ENCODE measurements at places on chromosomes 3 and 15. TPM values are rescaled to one million over a fixed set of nuclear protein-coding genes. Genes with fewer than 3 reads are reported as not detected.

DNA sequence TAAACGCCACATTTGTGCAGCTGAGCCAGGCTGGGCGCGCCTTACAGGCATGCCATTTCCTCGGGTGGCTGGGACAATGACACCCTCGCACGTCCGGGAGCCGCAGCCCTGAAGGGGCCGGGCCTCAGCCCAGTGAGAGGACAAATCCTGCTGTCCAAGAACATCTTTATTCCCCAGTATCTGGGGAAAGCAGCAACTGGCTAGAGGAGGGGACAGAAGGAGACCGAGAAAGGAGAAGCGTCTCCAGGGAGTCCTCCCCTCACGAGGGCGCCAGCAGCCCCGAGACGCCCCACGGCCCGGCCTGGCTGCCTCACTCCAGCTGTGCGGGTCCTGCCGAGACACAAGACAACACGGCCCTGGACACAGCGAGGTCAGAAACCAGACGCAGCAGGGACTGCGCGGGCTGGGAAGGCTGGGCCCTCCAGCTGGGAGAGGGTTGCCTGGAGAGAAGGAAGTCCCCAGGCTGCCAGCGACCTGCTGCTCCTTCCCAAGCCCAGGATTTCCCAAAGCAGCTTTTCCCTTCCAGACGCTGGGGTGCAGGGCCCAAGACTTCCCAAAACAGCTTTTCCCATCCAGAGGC is 130.2 kb downstream of the CHSY1 start:
- DNase-seq = peak; percentile 74

Gene ASB14
- polyA plus RNA-seq = not detected

DNA sequence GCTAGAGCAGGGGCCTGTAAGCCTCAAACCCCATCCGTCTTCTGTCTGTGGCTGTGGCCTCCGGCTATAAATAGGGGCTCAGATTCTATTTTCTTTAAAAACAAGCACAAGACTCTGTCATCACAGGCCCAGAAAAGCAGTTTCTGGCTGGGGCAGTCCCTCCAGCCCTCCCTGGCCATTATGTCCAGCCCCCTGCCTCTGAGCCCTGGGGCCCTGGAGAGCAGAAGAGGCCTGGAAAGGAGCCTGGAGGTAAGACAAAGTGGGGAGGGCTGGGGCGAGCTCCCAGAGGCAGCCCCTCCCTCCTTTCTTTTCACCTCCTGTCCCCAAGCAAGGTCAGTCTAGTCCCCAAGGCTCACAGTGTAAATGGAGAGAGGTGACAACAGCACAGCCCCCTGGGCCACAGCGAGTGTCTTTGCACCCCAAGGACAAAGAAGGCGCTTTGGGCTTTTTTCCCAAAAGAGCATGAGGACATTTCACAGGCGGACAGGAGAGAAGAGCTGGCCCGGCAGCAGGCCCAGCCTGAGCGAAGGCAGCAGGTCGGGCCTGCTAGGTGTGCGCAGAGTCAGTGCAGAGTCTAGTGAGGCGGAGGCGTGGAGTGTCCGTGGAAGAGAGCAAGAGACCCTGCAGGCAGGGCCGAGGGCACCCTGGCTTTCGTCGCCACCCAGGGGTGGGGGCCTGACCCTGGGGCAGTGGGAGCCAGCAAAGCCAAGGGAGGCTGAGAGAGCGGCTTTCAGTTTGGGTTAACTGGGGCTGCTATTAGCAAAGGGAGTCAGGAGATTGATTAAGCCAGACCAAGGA is 188.3 kb downstream of the TBC1D2B start:
- DNase-seq = no peak

GRCh38 chr3:171828902-171829770 is 14.0 kb upstream of the TMEM212 start:
- DNase-seq = no peak

- no peak for DNase-seq
These were observed 43.1 kb downstream of the THRB start for GRCh38 chr3:24451461-24452099.

DNA sequence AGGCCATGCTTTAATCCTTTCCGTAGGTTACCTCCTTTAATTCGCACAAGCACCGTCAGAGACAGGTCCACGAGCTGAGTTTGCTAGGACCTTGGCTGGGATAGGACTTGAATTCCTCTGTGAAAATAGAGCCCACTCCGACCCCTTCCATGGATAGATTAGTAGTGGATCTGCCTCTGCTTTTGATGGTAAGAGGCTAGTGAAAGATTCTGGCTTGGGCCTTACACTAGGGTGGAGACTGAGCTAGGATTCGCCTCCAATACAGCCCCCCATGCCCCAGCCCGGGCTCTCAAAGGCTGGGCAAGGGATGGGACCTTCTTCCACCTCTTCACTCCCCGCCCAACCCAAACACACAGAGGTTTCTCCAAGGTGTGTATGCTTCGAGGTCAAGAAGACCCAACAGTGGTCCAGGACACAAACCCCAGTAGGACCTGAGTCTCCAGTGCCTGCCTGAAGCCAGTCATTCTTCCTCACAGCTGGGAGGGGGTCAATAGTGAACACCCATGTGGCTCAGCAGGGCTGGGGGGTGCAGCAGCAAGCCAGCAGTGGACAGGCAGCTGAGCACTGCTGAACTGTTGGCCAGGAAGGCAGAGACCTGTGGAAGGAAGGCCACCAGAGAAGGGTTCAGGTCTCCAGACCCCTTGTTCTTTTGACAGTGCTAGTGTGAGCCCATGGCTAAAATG is 75.7 kb downstream of the SPSB4 start:
- DNase-seq = no peak

Gene COLQ
- polyA plus RNA-seq = 0.65 TPM

DNA sequence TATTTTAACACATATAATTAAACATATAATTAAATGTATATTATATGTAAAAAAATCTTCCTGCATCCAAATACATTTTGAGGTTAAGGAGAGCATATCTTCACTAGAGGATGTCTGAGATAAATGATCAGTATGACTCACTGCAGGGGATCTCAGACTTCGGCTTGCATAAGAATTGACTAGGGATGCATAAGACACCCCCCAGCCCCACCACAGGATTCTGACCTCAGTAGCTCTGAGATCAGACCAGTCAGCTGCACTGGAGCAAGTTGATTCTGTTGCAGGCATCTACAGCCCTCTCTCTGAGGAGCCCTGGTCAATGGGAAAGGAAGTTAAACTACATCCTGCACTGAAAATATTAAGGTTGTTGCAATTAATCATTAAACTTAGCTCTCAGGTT is 29.0 kb upstream of the TBC1D21 start:
- DNase-seq = peak; percentile 44

Gene FETUB
- not detected for polyA plus RNA-seq

DNA sequence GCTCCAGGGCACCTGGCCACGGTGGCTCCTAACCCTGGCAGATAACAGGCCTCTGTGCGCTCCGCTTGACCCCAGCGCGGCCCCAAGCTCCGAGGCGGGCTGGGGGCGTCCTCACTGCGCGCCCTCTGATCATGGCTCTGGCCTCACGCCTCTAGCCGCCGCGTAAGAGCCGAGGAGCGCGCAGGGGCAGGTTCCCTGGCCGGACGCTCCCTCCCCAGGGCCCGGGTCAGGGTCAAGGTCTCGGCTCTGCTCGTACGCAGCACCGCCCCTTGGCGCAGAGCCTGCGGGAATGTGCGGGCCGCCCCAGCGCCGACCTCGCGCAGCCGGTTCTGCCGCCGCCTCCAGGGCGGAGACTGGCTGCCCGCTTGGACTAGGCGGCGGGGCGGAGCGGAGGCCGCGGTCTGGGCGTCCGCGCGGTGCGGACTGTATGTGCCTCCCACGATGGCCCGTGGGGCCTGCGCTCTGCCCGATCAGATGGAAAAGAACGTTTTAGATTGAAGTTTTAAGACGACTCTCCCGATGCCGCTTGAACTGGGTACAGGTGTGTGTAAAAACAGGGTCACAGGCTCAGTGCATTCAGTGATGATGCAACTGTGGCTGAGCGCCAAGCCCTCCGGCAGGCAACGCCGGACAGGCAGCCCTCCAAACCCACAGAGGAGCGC is 40.8 kb downstream of the CHST14 start:
- no peak for DNase-seq

GRCh38 chr3:148243609-148244008 is 454.1 kb upstream of the AGTR1 start:
- DNase-seq = no peak

GRCh38 chr3:101195951-101196713 is 124.2 kb downstream of the IMPG2 start:
- peak; percentile 72 for DNase-seq

DNA sequence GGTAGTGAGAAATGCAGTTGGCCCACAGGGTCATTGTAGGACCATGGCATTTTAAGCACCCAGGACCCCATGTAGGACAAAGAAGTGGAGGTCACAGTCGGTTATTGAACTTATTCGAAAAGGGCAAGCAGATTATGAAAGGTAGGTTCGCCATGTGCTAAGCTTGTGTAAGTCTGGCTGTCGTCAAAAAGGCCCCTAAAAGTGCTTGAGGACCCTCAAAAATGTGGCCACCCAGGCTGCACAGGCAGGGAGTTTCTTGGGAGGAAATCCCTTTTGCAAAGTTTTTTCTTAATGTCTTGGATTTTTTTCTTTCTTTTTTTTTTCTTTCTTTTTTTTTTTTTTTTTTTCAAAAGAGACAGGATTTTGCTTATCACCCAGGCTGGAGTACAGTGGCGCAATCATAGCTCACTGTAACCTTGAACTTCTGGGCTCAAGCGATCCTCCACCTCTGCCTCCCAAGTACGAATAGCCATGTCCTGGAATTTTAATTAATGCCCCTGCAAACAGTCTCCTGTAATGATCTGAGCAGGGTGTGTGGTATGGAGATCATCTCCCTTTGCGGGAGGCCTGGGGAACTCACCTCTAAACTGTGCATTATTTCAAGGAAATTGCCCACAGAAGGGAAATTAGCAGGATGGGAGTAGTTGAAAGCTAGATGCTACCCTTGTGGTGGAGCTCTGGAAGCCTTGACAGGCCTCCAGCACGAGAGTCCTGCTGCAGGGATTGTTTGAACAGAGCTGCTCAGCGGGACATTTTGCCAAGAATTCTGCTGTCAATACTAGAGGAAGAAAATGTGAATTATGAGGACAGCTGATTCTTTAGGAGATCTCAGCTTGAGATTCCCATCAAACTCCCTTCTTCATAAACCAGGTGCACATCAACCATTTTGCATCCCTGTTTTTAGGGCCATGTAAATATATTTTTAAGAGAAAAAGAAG is 28.4 kb downstream of the THSD4 start:
- no peak for DNase-seq

DNA sequence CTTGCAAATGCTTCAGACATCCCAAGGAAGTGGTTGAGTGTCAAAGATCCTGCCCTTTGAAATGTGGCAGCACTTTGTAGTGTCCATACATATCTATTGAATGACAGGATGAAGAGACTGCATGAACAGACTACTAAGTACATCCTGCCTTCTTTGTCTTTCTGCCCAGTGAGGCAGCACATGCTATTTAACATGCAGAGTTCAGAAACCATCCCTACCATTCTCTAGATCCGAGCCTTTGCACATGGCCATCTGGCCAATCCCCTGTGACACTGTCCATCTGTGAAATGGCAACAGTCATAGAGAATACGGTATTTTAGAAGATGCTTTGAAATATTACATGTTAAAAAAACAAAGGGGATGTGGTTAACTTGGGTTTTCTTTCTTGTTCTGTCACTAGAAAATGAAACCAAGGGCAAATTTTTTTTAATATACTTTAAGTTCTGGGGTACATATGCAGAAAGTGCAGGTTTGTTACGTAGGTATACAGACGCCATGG is 519.6 kb downstream of the NTRK3 start:
- DNase-seq = peak; percentile 22

Gene PP2D1
- polyA plus RNA-seq = not detected

DNA sequence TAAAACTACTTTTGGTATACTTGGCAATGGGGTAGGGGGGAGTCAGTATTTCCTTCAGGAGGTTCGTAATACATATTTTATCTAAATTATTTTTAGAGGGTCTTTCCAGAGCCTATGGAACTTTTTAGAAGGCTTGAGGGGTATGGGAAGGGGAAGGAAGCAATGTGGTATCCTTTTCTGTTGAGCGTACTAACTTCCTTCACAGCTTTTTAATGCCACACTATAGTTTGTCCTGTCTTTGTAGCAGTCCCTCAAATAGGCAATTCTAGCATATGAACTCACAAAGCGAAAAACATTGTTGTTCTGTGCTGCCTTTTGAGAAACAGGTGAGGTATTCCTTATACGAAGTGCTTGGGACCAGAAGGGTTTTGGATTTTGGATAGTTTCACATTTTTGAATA is 22.3 kb upstream of the P2RY13 start:
- no peak for DNase-seq

Gene THAP10
- polyA plus RNA-seq = 2.8 TPM

Gene SENP5
- 6.2 TPM for polyA plus RNA-seq

DNA sequence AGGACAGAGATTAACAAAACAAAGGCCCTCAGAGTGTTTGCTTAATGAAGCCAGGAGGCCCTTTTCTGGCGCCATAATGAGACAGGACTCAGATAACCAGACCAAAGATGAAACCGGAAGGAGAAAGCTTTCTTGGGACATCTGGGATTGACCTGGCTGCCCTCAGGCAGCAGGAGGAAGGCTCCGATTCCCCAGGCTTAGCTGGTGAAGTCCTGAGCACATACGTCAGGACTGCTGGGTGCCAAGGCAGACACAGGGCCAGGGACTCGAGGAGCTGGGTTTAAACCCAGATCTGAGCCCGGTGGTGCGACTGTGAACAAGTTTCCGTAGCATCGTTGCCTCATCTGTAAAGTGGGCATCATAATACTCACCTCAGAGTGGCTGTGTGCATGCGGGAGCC is 36.7 kb upstream of the HRH1 start:
- DNase-seq = no peak

DNA sequence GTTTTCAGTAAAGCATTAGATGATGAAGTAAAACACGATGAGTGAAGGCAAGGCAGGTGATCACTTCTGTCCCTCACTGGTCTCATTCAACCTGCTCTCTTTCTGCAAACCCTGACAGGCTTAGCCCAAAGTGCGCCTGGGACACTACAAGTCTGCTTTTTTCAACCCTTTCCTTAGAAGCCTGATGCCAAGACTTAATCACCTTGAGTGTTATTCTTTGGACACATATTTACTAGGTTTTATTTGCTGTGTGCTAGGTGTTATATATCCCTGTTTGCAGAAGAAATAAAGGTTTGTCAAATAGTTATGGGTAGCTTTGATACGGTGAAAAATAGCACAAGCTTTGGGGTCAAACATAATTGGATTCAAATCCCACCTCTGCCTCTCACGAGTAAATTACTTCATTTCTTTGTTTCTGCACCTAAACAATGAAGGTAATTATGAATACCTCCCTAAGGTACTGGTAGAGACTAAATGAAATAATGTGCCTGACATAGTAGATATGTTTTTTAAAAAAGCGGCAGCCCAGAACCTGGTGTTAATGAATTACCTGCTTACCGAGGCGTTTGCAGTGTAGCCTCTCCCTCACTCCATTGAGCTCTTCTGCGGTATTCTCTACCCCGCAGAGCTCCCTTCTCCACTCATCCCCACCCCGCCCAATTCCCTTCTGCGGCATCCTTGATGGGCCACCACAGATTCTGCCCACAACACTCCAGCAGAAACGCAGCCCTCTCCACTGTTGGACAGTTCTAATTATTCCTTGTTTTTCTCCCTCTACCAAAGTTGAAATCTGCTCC is 269.0 kb upstream of the TPM1 start:
- no peak for DNase-seq

Gene KIF23
- 34.1 TPM for polyA plus RNA-seq

Gene SMCO1
- polyA plus RNA-seq = not detected

DNA sequence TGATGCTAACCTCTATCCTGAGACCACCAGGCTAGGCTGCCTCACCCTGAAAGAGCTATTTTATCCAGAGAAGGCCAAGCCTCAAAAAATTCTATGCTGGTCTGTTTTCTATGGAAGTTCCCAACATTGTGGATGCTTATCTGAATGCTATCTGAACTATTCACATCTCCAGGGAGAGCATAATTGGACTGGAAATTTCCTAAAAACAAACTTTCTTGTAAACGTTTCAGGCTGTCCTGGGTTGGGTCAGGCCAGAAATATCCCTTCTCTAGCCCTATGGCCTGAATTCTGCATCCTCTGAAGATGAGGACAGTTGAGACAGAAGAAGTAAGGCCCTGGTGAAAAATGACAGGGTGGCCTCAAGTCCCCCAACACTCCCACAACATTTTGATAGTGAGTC is 706.4 kb upstream of the NR2F2 start:
- DNase-seq = no peak
